ENCODE measurements at places on chromosomes 7 and 10.

GRCh38 chr7:1302936-1303335 is 70.3 kb downstream of the UNCX start:
- DNase-seq, result no peak

GRCh38 chr7:35792472-35792871 is 8.4 kb upstream of the SEPTIN7 start:
- DNase-seq, result no peak

- DNase-seq, result peak; percentile 40
Observed at GRCh38 chr10:24214762-24215161, 5.8 kb downstream of the KIAA1217 start.

DNA sequence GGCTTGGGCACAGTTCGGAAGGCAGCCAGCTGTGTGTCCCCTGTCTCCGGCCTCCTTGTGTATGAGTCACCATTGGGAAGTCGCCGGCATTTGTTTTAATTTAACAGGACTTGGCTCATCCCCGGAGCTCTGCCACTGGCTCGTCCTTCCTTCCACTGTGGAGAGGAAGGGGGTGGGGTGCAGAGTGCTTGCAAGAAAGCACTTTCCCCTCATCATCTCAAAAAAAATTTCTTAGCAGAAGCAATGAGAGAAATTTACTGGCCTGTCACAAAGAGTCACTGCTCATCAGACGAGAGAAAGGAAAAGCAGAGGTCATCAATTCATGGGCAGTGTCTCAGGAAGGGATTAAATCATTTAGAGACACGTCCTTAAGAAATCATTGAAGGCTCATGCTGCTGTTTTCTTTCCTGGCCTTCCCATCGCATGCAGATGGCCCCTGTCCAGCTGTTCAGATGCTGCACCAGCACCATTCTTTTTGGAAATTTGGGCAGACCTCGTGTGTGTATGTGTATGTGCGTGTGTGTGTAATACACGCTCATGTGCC is 93.3 kb downstream of the BMS1 start:
- no peak for DNase-seq

- no peak for DNase-seq
Observed at GRCh38 chr10:30607814-30608213, 21.7 kb downstream of the LYZL2 start.

- peak; percentile 53 for DNase-seq
Observed at GRCh38 chr7:150357771-150358427, 10.7 kb upstream of the REPIN1 start.

- DNase-seq, result no peak
Observed at GRCh38 chr7:71320916-71321315, 189.0 kb downstream of the GALNT17 start.

GRCh38 chr7:135905355-135905754 is 71.8 kb downstream of the MTPN start:
- peak; percentile 27 for DNase-seq

DNA sequence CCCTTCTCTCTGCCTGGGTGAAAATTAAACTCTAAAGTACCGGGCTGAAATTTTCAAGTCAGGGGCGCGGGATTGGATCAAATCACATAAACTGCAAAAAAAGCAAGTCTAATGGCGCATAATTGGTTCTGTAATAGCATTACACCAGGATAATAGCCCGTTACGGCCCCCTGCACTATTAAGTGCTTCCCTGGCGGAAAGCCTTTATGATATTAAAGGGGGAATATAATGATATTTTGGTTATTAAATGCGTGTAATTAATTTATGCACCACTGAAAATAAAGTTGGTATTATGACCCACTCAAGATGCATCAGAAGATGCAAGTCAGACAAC is 744 bp upstream of the DRGX start:
- DNase-seq, result no peak

GRCh38 chr10:1214882-1215540 is 158.8 kb downstream of the WDR37 start:
- no peak for DNase-seq

GRCh38 chr7:107179326-107180164 is 10.7 kb downstream of the HBP1 start:
- DNase-seq, result peak; percentile 12

GRCh38 chr7:112025556-112025955 is 180.6 kb downstream of the DOCK4 start:
- no peak for DNase-seq

GRCh38 chr10:59687657-59688056 is 22.0 kb downstream of the SLC16A9 start:
- DNase-seq, result peak; percentile 28

DNA sequence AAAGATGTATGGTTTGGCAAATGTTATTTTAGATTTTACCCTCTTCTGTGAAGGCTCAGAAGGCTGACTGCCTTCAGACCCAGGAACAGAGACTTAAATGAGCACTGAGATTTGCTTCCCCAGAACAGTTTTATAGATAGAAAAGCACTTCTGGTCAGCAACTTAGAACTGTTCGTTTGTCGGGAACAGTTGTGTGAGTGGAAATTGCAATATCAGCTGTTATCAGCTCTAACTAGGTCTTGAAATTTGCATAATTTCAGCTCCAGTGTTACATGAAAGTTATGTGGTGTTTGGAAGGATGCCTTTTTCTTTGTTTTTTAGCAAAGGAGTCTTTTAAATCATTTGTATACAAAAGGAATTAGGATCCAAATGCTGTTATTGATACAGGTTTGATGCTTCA is 83.8 kb upstream of the MXI1 start:
- DNase-seq, result no peak

DNA sequence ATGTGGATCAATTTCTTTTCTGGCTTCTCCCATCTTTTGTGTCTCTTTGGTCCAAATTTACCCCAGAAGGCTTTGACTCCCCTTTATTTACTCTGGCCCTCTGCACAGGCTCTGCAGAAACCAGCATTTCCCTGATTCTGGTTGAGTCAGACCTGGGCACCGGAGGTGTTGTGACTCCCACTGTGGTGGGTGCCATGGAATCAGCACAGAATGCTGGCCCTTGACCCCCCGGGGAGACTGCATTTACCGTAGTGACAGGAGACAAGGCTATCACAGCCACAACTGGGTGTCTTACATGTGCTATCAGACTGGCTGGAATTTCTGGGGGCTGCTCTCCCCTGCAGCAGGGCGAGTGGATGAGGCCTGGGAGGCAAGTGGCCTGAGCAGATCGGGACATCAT is 37.6 kb downstream of the PLXDC2 start:
- DNase-seq, result no peak

DNA sequence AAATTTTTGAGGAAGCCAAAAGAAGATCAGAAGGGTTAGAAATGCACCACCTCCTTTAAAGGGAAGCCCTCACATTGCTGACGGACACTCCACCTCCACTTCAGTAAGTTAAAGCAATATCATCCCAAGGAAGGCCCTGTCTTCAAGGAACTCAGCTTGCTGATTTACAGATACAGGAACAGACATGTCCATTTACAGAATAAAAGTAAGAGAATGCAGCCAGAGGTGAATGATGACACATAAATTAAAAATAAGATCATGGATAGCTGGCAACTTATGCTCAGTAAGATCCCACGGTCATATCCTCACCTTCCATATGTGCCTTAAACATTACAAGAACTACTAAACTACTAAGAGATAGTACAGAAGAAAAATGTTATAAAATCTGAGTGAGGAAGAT is 20.4 kb downstream of the GRB10 start:
- DNase-seq, result no peak

GRCh38 chr10:109744020-109744419 is 179.3 kb downstream of the XPNPEP1 start:
- DNase-seq, result no peak

GRCh38 chr7:157795199-157795598 is 458.4 kb downstream of the DNAJB6 start:
- no peak for DNase-seq

GRCh38 chr10:49351669-49352068 is 44.2 kb downstream of the DRGX start:
- no peak for DNase-seq
